D721Med (cell line): ENCODE measurements at places on chromosomes 12 and 14.

GRCh38 chr12:40300490-40300889 is 75.7 kb downstream of the LRRK2 start:
- DNase-seq: no peak

DNA sequence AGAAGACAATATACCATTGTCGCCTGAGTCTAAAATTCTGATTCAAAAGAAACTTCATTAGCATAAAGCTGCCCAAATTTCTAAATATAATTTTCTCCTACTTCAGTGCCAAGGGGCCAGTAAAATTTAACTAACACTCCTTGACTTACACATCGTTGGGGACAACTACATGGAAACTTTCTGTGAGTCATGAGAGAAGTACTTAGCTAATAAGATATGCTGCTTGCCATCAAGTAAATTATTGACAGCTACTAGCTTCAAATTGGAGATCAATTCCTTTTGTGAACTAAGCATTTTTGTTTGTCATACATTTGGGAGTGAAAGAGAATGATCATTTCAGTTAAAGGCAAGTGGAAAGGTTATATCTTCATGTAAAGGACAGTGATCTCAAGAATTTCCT is 373.3 kb downstream of the MDGA2 start:
- no peak for DNase-seq

GRCh38 chr12:121079736-121080272 is 40.8 kb upstream of the OASL start:
- DNase-seq: no peak

DNA sequence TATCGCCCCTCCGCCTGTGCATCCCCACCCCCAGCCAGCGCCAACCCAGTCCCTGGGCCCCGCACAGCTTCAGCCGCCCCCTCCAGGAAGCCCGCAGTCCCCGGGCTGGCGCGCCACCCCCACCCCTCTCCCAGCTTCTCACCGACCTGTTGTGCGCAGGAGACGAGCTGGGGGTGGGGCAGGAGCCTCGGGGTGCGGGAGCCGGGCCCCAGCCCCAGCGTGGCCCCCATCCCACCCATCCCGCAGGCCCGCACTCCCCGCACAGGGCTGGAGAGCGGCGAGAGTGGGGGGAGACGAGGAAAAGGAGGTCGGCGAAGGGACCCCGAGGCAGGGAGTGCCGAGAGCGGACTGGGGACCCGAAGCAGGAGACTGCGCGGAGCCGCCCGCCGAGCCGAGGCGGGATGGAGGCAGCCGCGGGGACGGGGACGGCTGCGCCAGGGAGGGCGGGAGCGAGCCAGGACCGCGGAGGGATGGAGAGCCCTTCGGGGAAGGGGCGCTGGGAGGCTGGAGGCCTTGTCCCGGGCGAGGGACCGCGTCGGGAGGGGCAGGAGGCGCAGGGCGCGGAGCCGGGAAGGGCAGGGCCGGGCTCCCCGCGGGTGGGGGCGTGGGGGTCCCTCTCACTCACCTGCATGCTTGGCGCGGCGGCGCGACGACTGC is 498 bp downstream of the PIANP start:
- DNase-seq: peak; percentile 43

DNA sequence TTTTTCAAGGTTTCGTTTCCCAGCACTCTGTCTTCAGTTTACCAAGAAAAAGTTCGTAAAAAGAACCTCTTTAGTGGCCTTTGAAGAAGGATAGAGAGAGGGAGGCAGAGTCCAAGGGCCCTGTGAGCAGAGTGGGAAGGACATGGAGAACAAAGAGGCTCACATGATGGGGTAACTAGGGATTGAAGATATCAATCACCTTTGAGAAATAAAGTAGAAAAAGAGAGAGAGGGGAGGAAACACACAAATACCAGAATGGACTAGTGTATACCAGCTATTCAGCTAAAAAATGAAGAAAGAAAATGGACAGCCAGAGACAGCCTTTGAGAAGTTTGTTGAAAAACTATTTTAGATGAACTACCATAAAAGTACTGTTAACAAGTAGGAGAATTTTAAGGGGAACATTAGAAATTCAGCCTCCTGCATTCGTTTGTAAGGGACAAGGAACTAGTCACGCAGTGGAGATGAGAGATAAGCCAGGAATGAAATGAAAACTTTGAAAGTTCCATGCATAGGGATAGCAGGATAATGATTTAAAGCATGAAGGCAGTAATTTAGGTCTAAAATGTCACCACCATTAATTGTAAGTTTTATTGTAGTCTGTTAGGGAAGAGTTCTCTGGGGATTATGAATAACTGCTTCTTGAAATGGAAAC is 82.1 kb downstream of the SPTSSA start:
- DNase-seq: no peak
